Peyer's patch (tissue), 4 donors: ENCODE measurements at places on chromosomes 2 and 18. TPM values are rescaled to one million over a fixed set of nuclear protein-coding genes. Genes with fewer than 3 reads are reported as not detected.

DNA sequence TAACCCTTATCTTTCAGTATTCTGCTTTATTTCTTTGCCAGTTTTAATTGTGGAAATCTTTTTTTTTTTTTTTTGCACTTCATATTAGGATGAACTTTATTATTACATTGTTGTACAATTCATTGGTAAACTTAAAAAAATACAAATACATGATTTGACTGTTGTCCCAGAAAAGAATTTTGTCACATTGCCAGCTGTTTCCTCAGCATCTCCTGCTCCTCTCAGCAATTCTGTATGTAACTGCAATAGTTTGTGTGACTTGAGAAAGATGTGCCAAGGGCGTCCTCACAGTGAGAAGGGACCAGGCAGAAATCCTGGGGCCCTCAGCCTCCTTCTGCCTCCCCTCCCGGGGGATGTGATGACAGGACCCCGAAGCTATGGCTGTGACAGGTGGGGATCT lies 254.4 kb downstream of the NBAS start:
- no peak overlapping the region for H3K4me3 ChIP-seq
- no peaks in the 10 kb centered on the region for H3K36me3 ChIP-seq
- H3K4me1 ChIP-seq, result no peaks in the 10 kb centered on the region
- DNase-seq, result no peak
- H3K27me3 ChIP-seq, result no peaks in the 10 kb centered on the region

DNA sequence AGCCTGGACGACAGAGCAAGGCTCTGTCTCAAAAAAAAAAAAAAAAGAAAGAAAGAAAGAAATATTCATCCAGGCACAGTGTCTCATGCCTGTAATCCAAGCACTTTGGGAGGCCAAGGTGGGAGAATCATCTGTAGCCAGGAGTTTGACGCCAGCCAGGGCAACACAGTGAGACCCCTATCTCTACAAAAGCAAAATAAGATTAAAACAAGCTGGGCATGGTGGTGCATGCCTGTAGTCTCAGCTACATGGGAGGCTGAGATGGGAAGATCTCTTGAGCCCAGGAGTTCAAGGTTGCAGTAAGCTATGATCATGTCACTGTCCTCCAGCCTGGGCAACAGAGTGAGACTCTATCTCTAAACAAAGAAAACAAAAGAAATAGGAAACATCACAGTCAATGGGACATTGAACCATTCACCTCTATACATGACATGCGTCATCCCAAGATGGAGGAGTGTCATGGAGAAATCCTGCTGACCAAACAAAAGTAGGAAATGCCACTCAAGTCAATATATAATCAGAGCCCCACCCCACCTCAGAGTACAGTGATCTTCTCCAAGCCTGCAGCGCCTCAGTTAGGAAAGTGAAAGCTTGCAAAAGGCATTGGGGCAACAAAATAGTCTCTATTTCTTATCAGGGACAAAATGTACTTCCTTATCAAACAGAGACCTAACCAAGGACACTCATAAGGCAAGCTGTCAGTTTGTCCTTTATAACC lies 9.8 kb downstream of the FEV start:
- no peaks in the 10 kb centered on the region for H3K27me3 ChIP-seq
- H3K27ac ChIP-seq, result no peak overlapping the region
- H3K36me3 ChIP-seq, result no peaks in the 10 kb centered on the region
- H3K4me1 ChIP-seq, result no peaks in the 10 kb centered on the region

DNA sequence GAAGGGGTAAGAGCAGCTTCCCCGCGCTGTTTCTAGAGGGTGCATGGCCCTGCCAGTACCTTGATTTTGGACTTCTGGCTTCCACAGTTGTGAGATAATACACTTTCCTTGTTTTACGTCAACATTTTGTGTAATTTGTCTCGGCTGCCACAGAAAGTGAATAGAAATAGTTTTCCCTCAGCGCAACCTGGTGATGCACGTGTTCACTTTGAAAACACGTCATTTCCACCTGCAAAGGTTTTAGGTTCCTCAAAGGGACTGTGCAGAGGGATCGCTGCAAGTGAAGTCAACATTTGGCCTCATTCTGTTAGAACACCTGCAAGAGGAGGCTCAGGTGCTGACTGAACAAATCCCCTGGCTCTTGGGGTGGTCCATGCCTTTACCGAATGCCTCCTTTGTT lies 71.7 kb downstream of the LONRF2 start:
- no peaks in the 10 kb centered on the region for H3K27me3 ChIP-seq
- no peaks in the 10 kb centered on the region for H3K4me1 ChIP-seq
- no peaks in the 10 kb centered on the region for H3K36me3 ChIP-seq
- H3K27ac ChIP-seq, result no peak overlapping the region

GRCh38 chr2:159208438-159208837 lies 78.1 kb downstream of the WDSUB1 start:
- H3K27ac ChIP-seq, result no peak overlapping the region
- no peak for DNase-seq
- H3K4me3 ChIP-seq, result no peak overlapping the region
- H3K4me1 ChIP-seq, result no peaks in the 10 kb centered on the region
- no peaks in the 10 kb centered on the region for H3K36me3 ChIP-seq

- no peaks in the 10 kb centered on the region for H3K4me1 ChIP-seq
- H3K4me3 ChIP-seq, result no peak overlapping the region
- no peaks in the 10 kb centered on the region for H3K27me3 ChIP-seq
- DNase-seq, result peak; percentile 53
Observed at GRCh38 chr18:51211552-51211951, 14.1 kb upstream of the MEX3C start.

DNA sequence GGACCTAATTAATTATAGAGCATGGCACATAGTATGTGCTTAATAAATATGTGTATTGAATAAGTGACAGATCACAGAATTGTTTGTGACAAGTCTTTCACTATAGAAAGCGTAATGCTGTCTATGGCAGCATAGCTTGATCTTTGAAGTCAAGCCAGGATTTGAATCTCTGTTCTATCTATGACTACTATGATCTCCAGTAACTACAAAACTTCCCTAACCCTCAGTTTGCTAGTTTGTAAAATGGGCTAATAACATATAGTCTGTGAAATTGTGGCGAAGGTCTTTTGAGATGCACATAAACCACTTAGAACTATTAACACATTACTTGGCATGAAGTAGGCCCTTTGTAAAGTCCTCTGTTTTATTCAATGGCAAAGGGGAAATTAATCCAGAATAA lies 4.0 kb upstream of the FHL2 start:
- no peaks in the 10 kb centered on the region for H3K36me3 ChIP-seq
- H3K4me1 ChIP-seq, result peaks cover 19% of the 10 kb centered on the region
- no peak overlapping the region for H3K4me3 ChIP-seq
- no peaks in the 10 kb centered on the region for H3K27me3 ChIP-seq
- no peak for DNase-seq

DNA sequence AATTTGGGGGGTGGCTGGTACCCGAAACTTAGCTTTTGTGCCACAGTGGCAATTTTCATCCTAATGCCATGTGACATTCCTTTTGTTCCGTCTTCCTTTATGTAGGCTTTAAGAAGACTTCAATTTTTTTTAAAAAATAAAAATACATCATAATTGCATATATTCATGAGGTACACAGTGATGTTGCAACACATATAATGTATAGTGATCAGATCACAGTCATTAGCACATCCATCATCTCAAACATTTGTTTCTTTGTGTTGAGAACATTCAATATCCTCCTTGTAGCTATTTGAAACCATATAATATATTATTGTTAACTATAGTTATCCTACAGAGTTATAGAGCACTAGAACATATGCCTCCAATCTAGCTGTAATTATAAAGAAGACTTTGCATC lies 6.0 kb upstream of the CLIP4 start:
- H3K36me3 ChIP-seq, result no peaks in the 10 kb centered on the region
- no peaks in the 10 kb centered on the region for H3K27me3 ChIP-seq
- no peak for DNase-seq
- H3K4me3 ChIP-seq, result no peak overlapping the region
- no peaks in the 10 kb centered on the region for H3K4me1 ChIP-seq
- no peak overlapping the region for H3K27ac ChIP-seq

DNA sequence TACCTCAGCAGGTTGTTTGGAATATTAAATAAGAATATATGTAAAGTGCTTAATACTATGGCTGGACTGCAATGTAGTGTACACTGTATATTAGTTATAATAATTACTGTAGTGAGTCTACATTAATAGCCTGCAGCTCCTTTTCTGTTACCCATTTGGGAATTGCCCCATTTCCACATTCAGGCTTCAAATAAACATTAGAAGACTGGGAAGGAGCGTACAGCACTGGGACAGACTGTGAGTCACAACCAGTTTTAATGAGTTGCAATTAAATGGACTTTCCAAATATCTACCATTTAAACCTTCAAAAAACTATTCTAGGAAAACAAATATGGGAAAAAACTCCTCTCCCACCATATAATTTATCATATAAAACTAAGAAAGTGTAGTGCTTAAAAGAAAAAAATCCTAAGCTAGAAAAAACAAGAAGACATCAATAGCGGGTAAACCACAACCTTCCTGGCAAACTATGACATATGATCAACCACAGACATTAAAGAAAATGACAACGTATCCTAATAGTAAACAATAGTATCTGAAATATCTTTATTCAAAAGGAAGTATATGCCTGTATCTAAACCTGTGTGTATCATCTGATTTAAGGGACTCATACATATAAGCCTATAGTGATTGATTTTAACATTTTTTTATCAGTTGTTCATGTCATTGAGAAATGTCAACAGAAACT lies 86.1 kb downstream of the TRIP12 start:
- H3K27ac ChIP-seq, result no peak overlapping the region
- no peak for DNase-seq
- H3K36me3 ChIP-seq, result no peaks in the 10 kb centered on the region
- no peaks in the 10 kb centered on the region for H3K27me3 ChIP-seq

DNA sequence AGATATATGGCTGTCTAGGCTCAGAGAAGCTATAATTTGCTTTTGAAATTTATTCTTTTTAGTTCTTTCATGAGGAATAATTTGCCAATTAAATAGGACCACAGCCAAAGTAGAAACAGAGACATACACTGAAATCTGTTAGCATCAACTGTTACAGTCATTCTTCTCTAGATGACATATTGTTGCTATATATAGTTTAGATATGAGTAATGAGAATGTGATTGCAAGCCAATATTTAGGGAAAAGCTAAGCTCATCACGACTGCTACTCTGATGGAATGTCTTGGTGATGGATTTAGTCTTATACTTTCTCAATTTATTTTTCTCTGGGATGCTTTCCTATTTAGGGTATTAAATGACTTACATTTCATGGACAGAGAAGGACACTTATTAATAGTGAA lies 259.1 kb downstream of the LNPK start:
- no peaks in the 10 kb centered on the region for H3K4me1 ChIP-seq
- H3K36me3 ChIP-seq, result no peaks in the 10 kb centered on the region
- no peaks in the 10 kb centered on the region for H3K27me3 ChIP-seq
- DNase-seq, result no peak
- H3K4me3 ChIP-seq, result no peak overlapping the region

DNA sequence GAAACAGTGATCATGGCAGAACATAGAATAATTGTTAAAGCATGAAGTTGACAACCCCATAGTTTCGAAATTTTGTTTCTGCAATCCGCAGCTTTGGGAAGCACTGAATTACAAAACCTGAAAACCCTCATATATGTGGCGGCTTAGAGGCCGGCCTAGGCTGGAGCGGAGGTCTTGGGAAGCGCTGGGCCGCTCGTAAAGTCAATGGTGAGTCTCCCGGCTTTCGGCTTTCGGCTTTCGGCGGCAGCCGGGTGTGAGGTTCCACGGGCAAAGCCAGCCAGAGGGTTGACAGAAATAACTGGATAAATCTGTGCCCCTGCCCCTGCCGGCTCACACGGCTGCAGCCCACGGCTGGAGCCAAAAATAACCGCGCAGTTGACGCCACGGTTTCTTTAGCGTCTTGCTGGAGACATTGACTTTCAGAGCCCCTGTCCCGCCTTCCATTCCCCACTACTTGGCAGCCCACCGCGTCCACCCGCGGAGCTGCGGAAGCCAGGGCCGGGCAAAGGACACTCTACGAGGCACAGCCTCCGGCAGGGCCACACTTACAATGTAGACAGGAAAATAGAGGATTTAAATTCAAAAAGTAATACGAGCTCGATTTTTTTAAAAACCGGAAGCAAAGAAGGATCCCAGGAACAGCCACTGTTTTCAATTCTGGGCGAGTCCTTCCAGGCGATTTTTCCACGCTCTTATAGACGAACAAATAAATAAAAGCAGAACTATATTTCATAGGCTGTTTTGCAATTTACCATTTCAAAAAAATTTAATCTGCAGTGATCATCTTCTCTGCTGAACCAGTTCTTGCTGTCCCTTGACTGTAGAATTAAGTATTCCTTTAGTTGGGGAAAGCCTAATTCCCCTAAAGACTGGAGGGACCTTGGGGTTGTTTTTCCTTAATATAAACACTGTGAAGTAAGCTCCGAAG lies 28.3 kb upstream of the ATP6V1B1 start:
- no peak for DNase-seq
- H3K27me3 ChIP-seq, result peaks cover 24% of the 10 kb centered on the region
- no peak overlapping the region for H3K27ac ChIP-seq
- H3K4me3 ChIP-seq, result no peak overlapping the region

The ADGRF3 gene
- total RNA-seq, result 4.1 TPM

The IRS1 gene
- 17.0 TPM for total RNA-seq

The CXXC1 gene
- 85.6 TPM for total RNA-seq
